ENCODE measurements at places on chromosomes 7 and 10.

DNA sequence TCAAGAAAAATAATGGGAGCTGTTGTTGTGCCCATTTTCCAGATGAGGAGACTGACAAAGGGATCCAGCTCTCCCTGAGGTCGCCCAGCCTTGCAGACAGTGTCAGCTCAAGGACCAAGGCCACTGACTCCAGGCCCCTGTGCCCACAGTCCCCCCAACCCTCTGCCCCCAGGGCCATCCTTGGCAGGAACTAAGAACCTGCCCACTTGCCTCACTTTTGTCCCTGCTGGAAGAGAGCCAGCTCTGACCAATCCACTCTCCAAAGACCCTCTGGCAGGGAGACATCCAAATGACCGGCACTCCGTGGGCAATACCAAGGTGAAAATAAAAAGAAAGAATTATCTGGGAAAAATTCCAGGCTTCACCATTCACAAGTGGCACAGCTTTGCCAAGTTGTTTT is 101.3 kb downstream of the TCERG1L start:
- no peak for DNase-seq

DNA sequence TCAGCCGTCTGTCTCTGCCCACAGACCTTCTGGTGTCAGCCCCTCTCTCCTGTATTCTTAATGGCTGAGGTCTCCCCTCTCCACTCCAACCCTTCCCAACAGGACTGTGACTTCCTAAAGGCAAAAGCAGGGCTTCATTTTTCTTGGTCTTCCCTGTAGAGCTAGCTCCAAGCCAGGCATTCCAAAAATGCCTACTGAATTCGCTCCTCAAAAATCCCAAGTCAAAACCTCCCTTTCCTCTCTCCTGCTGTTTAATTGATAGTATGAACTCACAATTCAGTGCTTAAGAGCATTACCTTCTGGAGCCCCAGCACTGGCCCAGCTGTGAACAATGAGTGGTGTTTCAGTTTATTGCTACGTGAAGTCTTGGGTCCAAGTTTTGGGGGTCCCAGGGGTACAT is 628.4 kb downstream of the PARD3 start:
- DNase-seq = no peak

GRCh38 chr7:127536741-127537140 is 48.7 kb downstream of the GCC1 start:
- no peak for DNase-seq

DNA sequence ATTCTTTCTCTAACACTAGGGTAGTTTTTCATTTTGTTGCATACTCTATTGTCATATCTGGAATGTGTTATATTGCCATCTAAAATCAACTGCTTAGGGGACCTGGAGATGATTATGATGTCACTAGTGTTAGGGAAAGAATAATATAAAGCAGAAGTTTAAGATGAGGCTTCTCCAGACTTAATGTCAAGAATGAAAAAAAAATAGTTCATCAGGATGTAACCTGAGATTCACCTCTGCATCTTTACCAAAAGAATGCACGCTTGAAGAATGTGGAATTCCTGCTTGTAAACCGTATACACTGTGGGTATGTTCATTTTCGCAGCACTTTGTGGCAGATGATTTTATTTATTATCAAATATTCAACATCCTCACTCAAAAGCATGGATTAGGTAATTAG is 184.6 kb downstream of the ST7 start:
- DNase-seq = no peak

- DNase-seq = no peak
These were observed 201.2 kb upstream of the PRKCQ start for GRCh38 chr10:6781133-6781770.

GRCh38 chr10:47332946-47333345 is 10.7 kb downstream of the GDF2 start:
- DNase-seq = no peak

GRCh38 chr7:22551768-22552513 is 52.0 kb upstream of the STEAP1B start:
- no peak for DNase-seq

- peak; percentile 19 for DNase-seq
These were observed 59.7 kb upstream of the TBX20 start for GRCh38 chr7:35313575-35313974.

DNA sequence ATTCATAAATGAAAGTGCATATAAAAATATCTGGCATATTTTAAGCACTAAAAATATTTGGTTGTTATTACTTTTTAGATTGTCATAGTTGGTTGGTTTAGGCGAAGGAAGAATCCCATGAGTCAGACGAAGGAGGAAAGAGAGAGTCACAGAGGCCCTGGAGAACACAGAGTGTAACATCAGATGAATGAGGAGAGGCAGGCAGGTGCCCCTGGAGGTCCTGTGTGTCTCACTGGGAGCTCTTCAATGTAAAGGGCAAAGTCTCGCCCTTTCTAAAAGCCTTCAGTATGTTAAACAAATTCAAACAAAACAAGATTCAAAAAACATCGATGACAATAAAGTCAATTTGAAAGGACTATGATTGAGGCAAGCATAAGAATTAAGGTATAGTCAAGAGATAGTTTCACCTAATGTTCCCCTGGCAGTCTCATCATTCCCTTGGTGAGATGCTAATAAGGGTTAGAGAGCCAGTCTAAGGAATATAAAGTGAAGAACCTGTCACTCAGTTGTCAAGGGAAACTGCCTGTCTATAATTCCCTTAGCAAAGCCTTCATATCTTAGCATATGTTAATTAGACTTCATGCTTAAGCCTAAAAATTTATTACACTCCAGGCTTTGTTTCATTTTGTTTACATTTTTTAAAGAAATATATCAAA is 194.3 kb downstream of the TPK1 start:
- no peak for DNase-seq

DNA sequence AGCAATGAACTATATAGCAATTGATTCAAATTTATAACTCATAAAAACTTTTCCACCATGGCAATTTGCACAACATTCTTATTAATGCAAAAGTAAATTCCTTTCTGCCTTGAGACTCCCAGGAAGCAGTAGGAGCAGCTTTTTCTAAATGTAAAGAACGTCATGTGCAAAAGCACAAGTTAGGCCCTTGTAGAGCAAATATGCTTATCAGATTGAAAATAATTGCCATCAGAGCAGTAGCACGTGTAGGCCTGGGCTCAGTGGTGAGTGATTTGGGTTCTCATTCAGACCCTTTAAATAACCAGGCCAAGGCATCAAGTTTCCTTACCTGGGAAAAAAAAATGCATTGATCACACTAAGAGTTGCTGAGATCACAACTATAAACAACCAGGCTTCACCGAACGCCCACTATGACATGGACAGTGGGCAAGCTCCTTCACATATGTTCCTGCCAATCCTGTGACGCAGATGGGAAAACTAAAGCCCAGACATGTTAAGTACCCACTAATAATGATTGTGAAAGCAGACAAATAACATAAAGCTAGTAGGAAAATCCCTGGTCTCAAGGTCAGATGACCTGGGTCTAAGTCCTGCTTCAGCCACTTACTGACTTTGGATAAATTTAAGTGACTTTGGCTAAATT is 22.1 kb upstream of the SAR1A start:
- DNase-seq = no peak

DNA sequence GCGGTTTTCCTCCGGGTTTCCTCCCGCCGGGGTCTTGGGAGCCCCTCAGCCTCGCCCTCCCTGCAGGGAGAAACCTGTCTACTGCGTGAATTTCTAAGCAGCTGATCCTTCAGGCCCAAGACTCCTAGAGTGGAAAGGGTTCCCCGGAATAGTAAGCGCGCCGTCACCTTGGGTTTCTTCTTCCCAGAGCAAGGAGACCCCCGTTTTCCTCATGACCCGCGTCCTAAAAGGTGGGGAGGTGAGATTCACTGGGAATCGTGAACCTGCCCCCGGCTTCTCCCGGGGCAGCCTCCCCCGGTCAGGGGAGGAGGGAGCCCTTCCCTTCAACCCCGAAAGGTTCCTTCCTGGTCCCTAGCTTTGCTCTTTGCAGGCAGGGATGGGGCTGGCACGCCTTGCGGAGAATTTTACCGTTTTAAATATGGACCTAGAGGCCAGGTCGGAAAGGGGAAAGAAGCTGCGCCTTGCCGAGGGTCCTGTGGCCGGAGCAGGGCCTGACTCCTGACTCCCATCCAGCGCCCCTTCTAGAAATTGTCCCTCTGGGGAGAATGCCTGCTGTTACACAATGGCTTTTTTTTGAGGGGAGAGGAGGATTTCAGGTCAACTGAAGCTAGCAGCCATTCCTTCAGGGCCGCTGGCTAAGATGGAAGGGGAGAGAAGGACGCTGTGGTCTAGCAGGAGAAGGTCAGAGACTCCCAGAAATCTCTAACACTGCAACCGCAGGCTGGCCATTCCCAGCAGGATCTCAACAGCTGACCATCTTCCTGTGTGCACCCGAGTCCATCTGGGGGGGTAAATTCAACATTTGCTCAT is 11.6 kb upstream of the MNX1 start:
- DNase-seq = no peak
